ENCODE measurements at places on chromosomes 12 and 14.
A peak's percentile ranks its signal among the peaks of the same experiment; 100 is the strongest.

DNA sequence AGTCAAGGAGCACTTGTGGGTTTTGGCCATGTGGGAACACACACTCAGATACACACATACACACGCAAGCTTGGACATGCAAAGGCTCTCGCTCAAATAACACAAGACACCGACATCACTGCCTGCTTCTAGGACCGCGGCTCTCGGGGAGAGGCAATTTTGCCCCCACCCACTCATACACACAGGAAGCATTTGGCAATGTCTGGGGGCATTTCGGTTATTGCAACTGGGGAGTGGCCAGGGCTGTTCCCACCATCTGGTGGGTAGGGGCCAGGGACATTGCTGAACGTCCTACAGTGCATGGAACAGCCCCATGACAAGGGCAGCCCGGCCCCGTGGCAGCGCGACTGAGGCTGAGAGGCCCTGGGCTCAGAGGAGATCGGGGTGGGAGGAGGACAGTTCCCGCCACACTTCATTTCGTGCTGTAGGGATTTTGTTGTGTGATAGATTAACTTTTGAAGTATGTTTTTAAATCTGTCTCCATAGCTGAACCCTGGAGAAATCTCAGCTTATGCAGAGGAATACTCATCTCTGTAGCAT is 35.6 kb downstream of the RIMBP2 start:
- DNase-seq: no peak

- DNase-seq: no peak
Observed at GRCh38 chr14:53226553-53226952, 73.4 kb upstream of the DDHD1 start.

DNA sequence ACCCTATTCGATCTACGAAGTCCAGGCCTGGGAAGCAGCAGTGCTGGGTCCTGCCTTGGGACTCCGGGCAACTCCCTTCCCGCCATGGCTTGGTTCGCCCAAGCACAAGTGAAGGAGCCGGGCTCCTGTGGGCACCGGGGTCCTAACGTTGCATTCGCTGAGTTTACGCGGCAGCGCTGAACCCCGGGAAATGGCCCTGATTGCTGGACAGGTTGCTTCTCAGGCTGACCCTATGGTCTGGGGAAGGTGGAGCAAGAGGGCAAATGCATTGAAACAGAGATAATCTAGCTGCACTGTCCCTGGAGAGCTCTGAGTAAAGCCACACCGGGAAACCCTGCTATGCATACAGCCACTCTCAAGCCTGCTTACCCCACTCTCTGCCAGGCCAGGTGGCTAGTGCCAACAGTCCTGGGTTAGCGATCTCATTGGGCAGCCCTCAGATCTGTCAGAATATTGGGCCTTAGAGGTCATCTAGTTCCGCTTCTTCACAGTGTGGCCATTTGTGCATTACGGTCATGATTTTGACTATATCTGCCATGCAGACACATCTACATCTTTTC is 11.3 kb downstream of the SYNE3 start:
- DNase-seq: no peak

DNA sequence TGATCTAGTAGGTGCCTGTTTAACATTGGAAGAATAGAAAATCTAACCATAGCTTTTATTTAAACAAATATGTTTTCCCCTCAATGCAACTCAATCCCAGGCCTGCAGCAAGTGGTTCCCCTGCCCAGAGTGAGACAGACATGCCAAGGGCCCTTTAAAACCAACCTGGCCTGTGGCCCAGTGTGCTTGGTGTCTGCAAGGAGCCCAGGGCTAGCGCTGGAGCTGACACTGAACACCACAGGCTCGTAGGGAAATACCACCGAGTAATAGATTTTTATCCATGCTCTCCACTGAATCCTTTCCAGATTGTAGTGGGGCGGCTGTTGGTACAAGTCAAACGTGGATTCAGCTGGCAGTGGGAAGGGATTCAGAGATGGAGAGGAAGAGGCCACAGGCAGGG is 95.6 kb upstream of the NRXN3 start:
- no peak for DNase-seq

GRCh38 chr14:33611405-33612196 is 339.3 kb downstream of the EGLN3 start:
- no peak for DNase-seq

DNA sequence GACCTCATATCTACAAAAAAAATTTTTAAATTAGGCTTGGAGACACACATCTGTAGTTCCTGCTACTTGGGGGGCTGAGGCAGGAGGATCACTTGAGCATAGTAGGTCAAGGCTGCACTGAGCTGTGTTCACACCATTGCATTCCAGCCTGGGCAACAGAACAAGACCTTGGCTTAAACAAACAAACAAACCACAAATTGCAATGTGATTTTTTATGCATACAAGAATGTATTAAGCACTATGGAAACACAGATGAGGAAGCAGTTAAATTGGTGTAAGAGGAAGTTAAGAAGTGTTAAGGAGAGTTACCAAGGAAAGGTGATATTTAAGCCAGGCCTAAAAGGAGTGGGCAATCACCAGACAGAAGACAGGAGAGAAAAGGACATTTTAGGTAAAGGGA is 83.6 kb upstream of the HECTD1 start:
- no peak for DNase-seq

DNA sequence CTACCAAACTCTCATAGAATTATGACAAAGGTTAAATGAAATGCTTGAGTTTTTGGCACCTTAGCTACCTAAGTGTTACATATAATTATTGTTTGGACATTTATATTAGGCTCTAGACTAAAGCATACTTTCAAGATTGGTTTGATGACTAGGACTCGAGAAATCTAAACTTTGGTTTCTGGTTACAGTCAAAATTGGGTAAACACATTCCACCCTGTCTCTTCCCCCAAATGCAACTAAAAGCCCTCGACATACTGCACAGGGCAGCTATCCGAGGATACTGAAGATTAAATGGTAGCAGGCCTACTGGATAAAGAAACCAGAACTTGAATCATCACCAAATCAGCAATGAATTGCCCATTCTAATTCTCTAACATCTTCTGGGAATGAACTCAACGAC is 369.1 kb downstream of the PRKD1 start:
- no peak for DNase-seq

- DNase-seq: no peak
Observed at GRCh38 chr14:58643366-58643765, 5.6 kb downstream of the DACT1 start.

DNA sequence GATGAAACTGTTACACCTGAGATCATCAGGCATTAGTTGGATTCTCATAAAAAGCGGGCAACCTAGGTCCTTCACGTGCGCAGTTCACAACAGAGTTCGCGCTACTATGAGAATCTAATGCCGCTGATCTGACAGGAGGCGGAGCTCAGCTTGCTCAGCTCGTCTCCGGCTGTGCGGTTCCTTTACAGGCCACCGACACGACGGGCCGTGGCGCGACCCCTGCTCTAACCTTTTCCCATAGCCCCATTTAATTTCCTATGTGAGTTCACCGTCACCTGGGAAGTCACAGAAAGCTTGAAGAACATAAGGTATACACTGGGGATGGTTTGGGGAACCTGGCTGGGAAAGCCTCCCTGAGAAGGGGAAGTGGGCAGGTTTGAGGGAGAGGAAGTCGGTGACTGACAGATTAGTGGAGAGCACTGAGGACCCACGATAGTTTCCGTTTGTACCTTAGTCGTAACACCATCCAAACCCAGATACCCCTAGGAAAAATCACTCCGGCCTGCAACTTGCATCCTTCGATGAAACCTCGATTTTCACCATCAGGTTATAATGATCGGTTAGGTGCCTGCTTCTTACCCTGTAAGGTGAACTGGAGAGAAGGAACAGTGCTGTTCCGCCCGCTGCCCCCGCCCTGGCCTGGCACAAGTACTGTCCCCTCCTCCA is 2.8 kb upstream of the AAAS start:
- peak; percentile 38 for DNase-seq

- no peak for DNase-seq
Observed at GRCh38 chr12:114163771-114164170, 197.6 kb upstream of the RBM19 start.

DNA sequence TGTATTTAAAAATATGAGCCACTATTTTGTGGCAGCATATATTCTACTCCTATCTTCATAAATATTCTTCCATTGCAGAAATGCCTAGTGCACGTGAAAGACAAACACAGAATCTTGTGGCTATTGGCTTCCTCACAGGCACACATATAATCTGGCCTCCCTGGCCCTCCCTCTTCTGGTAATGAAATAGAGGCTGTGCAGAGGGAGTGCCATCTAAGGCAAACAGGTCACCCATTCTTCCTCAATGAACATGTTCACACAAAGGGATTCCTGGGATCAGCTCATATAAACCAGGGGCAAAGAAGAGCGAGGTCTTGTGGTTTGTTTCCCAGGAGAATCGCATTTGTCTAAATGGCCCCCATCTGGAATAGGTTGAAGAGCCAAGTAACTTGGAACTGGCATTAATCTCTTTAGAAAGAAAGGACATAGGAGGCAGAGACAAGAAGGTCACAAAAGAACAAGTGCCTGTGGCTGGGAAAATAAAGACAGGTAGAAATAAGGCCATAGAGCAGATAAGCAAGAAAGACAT is 171.6 kb upstream of the PTPRQ start:
- DNase-seq: no peak

DNA sequence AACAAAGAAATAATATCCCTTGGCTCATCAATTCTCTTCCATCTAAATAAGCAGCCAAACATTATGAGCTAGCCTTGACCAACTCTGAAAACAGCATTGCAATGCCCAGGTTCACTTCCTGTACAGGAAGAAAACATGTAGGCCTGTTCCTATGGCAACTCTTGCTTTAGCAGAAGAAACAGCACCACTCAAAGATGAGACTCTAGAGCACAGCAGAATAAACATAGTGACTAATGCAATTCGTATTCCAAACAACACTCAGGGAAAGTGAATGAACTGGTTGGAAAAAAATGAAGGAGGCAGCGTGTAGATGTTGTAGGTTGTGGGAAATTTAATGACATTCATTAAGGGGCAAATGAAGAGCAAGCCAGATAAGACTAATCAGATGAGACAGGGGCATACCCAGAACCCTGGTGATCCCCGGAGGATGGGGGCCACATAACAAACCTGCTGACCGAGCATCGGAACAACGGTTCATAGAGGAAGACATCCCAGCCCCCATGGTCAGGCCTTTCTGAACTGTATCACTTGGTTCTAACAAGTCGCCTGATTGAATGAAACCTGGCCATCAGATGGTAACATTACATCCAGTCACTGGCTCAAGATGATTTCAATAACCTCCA is 9.0 kb downstream of the ARHGDIB start:
- no peak for DNase-seq

GRCh38 chr12:113254298-113254697 is 33.0 kb downstream of the TPCN1 start:
- DNase-seq: no peak

- no peak for DNase-seq
Observed at GRCh38 chr12:30257618-30258017, 438.1 kb downstream of the IPO8 start.

- DNase-seq: no peak
Observed at GRCh38 chr14:23450379-23450778, 14.9 kb upstream of the MYH7 start.

GRCh38 chr14:67372833-67373232 is 12.7 kb downstream of the EIF2S1 start:
- DNase-seq: no peak

GRCh38 chr12:49564686-49565405 is 3.1 kb downstream of the MCRS1 start:
- DNase-seq: no peak

GRCh38 chr12:106127338-106128126 is 11.2 kb downstream of the NUAK1 start:
- DNase-seq: no peak

DNA sequence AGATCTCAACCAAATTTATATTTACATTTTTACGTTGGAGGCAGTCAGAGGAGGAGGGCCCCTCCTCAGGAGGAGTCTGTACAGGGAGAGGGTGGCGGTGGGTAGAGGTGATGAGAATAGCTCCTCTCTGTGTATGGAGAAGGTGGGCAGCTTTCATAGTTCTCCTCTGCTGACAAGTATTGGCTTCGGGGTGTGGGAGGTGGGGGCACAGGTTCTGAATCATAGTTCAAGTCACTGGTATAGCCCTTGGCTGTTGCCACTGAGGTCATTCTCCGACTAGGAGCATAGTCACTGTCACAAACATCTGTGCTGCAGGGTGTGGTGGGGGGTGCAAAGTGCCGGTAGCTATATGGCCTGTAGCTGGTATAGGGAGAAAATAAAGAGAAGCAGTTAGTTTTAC is 50.3 kb downstream of the BCL2L14 start:
- DNase-seq: no peak

DNA sequence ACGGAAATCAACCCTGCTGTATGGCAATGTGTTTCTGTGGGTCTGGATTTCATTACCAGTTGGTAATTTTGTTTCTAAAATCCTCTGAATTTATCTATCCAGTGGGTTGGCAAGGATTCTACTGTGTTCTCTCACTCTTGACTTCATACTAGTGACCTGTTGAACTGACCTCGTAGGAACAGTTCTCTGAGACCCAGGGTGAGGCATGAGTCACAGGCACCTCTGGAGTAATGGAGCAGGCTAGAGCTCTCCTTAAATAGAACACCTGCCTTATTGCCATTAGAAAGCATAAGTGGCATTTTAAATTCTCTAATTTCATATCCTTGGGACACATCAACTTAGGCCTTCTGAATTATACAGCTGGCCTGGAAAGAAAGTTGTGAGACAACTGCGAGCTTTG is 258.3 kb upstream of the NAV3 start:
- no peak for DNase-seq

DNA sequence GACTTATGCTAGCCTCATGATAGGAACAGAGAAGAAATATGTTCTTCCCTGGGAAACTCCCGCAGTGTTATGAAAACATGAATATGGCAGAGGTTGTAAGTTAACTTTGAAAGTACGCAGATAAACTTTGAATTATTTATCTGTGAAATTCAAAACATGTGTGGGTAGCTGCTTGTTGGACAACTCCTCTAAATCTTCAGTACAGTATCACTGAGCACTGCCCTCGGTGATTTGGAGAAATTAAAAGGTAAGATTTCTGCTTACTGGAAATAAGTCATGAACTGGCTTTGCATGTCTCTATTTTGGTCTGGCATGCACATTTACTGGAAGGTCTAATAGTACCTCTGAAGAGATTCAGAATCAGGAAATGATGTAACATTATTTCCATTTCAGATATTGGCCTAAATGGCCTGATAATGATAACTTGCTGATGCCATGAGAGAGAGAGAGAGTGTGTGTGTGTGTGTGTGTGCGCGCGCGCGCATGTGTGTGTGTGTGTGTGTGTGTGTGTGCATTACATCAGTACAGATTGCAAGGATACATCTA is 1441.9 kb upstream of the FLRT2 start:
- DNase-seq: no peak

DNA sequence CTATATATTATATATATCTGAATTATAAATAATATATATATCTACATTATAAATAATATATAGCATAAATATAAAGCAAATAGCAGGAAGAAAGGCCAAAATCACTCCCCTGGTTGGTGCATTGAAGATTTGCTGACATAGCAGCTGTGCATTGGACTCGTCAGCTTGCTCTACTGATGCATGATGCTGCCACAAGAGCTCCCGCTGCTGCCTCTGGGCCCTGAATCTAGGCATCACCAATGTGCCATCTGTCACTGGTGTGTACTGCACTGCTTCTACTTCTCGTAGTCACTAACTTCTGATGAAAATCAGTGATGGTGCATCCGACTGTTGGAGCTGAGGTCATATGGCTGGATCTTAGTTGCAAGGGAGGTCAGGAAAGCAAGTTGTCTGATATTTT is 205.0 kb downstream of the ADAMTS20 start:
- no peak for DNase-seq
